ENCODE measurements at places on chromosomes 16 and 17.

GRCh38 chr16:89048090-89048725 is 45.4 kb upstream of the ACSF3 start:
- DNase-seq: no peak

GRCh38 chr16:54504372-54504771 is 217.8 kb upstream of the IRX3 start:
- no peak for DNase-seq

DNA sequence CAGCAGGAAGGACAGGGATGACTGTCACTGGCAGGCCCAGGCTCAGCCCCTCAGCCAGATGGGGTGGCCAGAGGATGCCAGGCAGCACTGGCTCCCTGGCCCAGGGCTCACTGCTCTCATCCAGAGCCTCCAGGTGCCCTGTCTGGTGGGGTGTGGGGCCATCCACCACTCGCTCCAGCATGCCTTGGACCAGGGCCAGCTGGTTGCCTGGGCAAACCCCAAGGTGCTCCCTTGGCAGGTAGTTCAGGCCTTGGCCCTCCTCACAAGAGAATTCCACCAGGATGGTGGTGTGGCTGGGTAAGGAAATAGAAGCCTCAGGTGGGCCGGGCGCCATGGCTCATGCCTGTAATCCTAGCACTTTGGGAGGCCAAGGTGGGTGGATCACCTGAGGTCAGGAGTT is 29.4 kb downstream of the LGALS9 start:
- DNase-seq: no peak

DNA sequence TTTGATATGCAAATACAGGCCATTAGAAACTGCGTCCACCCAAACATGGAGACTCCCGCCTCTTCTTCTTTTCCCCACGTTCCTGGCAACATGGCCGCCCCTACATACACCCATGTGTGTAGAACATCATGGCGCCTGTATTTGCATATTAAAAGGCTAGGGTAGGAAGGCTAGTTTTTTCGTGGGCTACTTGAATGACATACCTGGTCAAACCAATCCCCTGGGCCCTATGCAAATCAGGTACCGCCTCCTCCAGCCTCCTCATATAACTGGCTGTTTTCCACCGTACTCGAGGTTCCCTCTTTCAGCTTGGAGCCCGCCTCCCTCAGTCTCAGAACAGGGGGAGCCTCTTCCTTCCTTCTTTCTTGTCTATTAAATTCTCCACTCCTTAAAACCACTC is 840 bp upstream of the CD300LB start:
- DNase-seq: peak; percentile 31

- DNase-seq: no peak
These were observed 10.9 kb upstream of the CXCL16 start for GRCh38 chr17:4750606-4751005.

DNA sequence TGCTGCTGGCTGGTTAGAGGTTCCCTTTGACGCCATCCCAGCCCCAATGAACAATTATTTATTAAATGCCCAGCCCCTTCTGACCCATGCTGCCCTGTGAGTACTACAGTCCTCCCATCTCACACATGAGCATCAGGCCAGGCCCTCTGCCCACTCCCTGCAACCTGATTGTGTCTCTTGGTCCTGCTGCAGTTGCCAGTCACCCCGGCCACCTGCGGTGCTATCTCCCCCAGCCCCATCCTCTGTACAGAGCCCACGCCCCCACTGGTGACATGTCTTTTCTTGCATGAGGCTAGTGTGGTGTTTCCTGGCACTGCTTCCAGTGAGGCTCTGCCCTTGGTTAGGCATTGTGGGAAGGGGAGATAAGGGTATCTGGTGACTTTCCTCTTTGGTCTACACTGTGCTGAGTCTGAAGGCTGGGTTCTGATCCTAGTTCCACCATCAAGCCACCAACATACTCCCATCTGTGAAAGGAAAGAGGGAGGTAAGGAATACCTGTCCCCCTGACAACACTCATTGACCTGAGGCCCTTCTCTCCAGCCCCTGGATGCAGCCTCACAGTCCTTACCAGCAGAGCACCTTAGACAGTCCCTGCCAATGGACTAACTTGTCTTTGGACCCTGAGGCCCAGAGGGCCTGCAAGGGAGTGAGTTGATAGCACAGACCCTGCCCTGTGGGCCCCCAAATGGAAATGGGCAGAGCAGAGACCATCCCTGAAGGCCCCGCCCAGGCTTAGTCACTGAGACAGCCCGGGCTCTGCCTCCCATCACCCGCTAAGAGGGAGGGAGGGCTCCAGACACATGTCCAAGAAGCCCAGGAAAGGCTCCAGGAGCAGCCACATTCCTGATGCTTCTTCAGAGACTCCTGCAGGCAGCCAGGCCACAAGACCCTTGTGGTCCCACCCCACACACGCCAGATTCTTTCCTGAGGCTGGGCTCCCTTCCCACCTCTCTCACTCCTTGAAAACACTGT is 11.3 kb downstream of the CX3CL1 start:
- DNase-seq: no peak

DNA sequence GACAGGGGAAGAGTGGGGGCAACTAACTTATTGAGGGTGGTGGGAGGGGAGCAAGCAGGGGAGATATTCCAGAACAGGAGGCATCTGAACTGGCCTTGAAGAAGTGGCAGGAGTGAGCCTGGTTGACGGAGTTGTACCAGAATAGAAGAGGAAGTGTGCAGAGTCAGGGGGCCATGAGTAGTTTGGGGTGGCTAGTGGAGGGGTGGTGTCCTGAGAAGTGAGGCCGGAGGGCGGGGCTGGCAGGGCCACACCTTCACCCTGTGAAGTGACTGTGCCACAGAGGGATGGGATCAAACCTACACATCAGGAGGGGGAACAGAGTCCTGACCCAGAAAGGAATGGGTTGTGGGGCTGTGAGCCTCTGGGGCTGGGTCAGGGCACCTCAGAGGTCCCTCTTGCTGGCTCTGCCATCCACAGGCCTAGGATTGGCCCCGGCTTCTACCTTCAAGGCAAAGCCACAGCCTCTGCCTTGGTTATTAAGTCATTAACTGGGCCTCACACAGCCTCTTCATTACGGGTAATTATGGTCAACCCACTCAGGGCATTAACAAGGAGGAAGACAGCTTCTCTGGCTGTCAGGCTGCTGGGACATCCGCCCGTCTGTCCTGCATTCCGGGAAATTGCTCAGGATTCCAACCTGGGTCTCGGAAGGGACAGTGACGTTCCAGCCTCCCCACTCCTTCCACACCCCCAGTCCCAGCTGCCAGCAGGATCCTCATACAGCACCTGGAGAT is 12.7 kb downstream of the SPNS2 start:
- DNase-seq: no peak

- no peak for DNase-seq
These were observed at the start of gene MT1H for GRCh38 chr16:56669005-56669839. TSS of gene MT1H (plus strand) at chr16:56669814. CDS start at chr16:56669885, 71 bp downstream.

DNA sequence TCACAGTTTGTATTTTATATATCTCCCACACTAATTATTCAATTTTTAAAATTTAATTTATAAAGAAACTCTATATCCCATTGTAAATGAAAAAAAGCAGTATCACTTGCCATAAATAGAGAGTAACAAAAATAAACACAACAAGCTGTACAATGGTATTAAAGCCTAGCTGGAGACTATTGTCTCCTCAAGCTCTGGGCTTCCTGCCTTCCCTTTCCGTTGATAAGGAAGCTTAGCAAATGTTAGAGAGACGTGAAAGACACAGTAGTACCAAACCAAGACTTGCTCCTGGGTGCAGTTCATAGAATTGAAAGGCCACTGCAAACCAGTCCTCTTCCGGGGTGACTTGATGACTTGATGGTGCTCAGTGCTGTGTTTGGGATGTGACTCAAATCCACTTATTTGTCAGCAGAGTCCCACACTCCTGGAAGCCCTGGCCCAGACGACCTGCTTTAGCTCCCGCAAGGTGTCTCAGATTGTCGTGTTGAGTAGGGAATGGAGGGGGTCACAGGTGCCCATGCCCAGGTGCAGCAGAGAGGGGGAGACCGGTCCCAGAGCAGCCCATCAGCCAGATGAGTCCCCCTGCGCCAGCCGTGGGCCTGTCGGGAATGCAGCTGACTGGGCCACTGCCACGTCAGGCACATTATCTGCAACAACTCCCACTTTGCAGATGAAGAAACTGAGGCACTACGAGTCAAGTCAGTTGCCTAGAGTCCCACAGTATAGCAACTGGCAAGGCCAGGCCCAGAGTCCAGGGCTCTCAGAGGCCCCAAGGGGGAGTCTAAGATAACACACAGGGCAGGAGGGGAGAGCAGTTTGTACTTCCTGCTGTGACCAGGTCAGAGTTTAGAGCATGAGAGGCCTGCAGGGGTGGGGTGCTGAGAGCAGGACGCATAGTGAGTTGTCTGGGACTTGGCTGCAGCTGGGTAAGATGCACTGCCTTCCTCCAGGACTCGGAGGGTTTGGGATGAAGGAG is 40.5 kb downstream of the PSME3IP1 start:
- DNase-seq: no peak

DNA sequence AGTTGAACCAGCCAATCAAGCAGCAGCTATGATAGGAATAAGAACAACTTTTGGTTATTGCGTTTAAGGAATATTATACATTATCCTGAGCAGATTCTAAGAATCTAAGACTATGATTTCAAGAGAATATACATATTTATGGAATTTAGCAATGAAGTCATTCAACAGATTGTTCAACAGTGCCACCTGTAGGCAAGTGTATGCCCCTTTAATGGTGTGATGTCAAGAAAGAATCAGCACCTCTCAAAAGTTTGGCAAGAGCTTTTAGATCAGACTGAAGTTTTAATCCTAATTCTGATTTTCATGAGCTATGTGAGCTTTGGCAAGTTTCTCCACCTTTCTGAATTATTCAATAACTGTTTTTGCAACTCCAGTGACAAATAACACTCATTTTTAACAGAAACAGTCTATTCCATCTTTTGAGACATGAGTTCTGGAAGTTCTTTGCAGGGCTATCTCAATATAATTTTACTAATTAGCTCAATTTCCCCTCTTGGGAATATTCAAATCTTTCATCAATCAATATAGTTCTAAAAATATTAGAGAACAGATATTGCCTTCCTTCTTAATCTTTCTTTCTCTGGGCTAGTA is 474.3 kb upstream of the TOM1L1 start:
- DNase-seq: no peak

DNA sequence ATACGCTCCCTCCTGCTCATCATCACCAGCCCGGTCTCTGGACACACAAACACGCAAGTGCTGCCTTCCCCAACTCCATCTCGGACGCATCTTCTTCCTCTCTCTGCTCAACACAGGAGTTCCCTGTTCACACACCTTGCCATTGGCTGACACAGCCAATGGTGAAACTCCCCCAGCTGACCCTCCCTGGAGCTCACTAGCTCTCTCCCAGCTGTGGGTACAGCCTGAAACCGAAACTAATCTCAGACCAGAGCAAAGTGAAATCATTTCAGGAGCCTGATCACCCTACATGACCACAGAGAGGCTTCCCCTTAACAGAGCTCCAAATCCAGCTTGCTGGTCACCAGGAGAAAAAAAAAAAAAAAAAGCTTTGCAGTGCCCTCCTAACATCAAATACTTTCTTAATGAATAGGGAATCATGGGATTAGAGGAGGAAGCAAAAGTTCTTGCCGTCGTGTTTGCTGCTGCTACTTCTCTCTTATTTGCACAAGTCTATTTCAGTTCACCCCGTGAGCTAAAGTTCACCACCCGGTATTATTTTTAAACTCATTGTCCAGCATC is 8.3 kb downstream of the CUEDC1 start:
- DNase-seq: peak; percentile 37

GRCh38 chr17:924711-925475 is 54.7 kb downstream of the NXN start:
- no peak for DNase-seq

DNA sequence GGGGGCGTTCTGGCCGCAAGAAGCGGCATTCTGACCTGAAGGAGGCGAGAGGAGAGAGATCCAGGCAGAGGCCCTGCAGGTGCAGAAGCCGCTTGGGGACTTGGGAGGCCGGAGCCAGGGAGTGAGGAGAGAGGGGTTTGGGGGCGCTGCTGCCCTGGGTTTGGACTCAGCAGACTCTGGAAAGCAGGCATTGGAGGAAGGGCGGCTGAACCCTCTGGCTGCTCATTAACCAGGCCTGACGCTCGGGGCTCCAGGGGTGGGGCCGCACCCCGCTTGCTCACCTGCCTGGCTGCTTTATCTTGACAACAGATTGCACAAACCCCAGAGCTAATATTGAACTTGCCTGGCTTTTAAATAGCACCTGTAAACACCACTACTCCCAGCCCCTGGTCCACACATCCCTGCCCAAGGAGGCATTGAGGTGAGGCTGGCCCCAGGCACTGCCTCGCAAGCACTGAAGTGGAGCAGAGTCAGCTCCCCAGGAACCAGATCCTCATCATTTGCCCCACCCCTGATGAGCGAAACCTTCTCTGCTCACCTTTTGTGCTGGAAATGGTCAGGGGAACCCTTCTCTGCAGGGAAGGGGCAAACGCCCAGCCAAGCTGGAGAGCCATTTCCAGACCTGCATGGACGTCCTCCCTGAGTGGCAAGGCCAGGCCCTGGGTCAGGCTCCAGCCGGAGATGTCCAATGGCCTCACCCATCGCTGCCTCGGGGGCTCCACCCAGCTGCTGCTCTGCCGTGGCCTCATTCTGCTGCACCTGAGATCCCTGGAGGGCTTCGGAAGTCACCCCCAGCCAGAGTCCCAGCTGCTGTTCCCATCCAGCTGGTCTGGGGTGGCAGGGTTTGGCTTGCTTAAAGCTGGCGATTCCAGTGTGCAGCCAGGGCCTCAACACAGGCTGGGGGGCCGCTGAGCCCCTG is 190.2 kb upstream of the GSE1 start:
- no peak for DNase-seq

- DNase-seq: no peak
These were observed 52.4 kb upstream of the ALOX12 start for GRCh38 chr17:6943406-6943805.

DNA sequence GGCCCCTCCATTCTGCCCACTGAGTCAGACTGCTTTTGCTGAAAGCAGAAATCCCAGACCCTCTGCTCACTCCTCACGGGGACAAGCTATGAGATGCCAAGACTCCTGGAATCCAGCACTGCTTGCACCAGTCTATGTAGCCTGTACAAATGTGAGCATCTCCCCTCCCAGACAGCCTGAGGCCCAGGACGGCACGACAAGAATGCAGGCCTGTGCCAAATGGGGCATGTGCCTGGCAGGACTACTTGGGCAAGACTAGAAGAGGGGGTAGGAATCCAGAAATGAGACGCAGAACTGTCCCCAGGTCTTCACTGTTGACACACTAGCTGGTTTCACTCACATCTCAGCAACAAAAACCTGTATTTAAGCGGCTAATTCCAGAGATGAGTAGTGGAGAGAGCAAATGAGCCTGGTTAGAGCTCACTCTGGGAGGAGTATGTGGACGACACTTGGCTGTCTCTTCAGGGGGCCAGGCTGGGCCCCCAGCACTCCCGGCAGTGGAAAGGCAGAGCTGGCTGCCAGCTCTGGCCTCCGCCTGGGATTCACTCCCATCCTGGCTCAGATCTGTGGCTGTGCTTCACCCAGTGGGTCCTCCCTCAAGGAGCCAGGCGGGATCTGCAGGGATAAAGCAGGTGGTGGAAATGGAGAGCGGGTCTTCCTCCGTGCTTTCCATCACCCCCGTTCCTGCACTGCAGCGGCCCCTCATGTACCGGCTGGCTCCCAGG is 2.9 kb upstream of the MYO1C start:
- DNase-seq: no peak

GRCh38 chr17:63881935-63882601 is at the start of gene GH2:
TSS of gene GH2 (minus strand) at chr17:63881944. CDS start at chr17:63881801, 143 bp downstream.
- DNase-seq: peak; percentile 71
